ENCODE measurements at places on chromosomes 4 and X.

DNA sequence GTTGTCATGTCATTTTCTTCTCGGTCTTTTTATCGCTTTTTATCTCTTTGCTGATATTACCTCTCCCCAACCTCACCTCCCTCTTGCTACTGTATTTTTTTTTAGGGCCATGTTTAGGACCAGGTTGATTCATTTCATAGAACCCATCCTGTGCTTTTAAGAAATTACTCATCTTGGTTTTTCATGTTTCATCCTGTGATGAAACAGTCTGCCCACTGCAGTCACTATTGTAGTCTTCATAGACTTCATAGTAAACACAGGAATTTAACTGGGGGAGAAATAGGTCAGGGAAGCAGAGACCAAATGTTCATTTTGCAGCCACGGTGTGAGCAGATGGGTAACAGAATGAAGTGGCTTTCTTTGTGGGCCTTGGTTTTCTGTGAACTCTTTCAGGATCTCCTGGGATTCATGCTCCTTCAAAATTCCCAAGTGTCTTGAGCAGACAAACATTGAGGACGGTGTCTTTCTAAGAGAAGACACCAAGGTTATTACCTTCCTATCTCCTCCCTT is 161.8 kb downstream of the NAA11 start:
- DNase-seq = no peak

- DNase-seq = no peak
Measured at GRCh38 chr4:1722551-1723118, 1.3 kb downstream of the TACC3 start.

DNA sequence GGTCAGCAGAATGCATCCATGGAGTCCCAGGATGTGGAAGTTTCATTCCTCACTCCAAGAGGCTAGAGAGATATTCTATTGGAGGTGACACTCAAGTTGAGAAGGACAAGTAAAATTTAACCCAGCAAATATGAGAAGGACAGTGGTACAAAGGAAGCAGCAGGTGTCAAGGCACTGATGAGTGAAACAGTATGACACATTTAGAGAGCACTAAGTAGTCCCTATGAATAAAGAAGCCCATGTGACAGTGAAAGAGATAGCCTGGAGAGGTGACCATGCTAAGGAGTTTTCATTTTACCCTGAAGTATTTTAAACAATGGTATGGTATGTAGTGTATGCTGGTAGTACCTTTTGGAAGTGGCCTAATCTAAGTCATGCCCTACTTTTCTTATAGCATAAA is 9.2 kb downstream of the BMX start:
- DNase-seq = no peak

- DNase-seq = no peak
Measured at GRCh38 chrX:134554291-134554690, 94.3 kb downstream of the HPRT1 start.

DNA sequence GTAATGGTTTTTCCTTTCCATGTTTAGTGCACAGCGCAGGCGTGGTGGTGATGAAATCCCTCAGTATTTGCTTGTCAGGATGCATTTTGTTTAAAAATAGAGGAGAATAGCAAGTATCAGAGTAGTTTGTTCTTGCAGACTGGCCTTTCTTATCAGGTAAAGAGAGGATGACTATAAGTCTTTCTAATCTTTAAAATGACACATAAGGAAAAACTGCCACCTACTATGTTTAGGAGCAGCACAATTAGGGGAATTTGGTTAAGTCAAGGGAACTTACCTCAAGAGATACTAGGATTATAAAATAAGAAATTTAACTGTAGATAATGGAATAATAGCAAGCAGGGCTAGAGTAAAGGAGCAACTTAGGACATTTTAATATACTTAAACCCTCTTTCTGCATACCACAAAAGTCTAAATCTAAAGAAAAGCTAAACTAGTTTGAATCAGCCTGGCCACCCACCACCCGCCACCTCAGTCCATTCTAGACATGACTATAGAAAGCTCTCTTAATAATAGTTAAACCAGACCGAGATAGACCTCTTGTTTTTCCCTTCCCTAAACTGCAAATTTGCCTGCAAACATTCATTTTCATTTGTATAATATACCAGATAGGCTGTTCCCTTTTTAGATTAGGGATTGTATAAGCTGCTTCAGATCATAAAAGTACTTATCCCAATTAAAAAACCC is 62.0 kb downstream of the APOOL start:
- no peak for DNase-seq

- DNase-seq = no peak
Measured at GRCh38 chrX:150268839-150269355, 94.2 kb upstream of the MAMLD1 start.

- no peak for DNase-seq
Measured at GRCh38 chr4:1516881-1517480, 110.7 kb upstream of the NKX1-1 start.

DNA sequence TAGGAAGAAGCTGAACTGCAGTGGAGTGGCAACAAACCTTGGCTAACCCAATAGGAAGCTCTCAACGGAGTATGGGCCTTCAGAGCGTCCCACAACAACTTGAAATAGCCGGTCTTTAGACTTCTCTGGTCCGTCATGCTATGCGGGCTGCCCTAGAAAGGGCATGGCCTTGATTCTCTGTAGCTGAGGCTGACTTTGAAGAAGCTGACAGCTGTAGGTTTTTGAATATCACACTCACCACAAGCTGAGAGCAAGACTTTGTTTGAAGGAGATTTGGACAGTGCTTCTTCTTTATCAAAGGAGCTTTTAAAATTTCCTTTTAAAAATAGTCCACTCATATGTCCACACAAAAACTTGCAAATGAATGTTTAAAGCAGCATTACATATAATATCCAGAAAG is 322.9 kb downstream of the CAMK2D start:
- no peak for DNase-seq

GRCh38 chr4:87423317-87424098 is 1.1 kb downstream of the NUDT9 start:
- DNase-seq = no peak

- DNase-seq = no peak
Measured at GRCh38 chr4:80156410-80156809, 40.9 kb upstream of the PRDM8 start.

- DNase-seq = peak; percentile 41
Measured at GRCh38 chrX:154457491-154458115, 478 bp upstream of the PLXNA3 start.

DNA sequence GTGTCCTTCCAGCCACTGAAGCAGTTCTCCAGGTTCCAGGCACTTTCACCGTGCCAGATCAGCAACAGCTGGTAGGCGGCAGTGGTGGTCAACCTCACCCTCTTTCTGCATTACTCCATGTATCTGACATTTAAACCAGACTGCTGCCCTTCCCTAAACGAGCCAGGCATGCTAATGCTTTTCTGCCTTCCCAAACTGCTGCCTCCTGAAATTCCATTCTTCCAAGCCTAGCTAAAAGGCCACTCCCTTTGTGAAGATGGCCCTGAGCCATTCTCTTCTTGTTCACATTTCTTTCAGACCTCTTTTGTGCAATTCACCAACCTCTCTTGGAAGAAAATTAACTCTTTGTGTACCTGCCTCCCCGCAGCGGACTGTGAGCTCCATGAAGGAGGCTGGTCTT is 73.7 kb downstream of the CHST7 start:
- DNase-seq = no peak

DNA sequence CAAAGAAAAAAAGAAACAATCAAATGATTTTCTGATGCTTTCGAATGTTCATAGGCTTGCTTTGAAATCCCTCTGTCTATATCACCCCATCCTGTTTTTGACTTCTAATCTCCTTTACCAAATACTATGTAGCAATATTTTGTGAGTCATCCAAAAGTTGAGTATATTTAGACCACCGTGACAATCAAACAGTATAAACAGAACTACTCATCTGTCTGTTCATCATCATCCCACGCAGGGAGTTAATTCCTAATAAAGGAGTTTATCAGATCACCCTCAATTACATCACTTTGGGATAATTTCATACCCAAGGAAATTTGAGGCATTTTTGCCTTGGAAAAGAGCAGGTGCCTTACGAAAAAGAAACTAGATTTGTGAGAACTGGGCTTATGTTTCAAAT is 212.9 kb downstream of the CBR4 start:
- no peak for DNase-seq

GRCh38 chrX:134365904-134366303 is 94.1 kb upstream of the HPRT1 start:
- no peak for DNase-seq

GRCh38 chr4:70062000-70062399 is 11.8 kb downstream of the HTN1 start:
- DNase-seq = no peak

- DNase-seq = no peak
Measured at GRCh38 chrX:48589482-48590162, 7.7 kb upstream of the WDR13 start.

DNA sequence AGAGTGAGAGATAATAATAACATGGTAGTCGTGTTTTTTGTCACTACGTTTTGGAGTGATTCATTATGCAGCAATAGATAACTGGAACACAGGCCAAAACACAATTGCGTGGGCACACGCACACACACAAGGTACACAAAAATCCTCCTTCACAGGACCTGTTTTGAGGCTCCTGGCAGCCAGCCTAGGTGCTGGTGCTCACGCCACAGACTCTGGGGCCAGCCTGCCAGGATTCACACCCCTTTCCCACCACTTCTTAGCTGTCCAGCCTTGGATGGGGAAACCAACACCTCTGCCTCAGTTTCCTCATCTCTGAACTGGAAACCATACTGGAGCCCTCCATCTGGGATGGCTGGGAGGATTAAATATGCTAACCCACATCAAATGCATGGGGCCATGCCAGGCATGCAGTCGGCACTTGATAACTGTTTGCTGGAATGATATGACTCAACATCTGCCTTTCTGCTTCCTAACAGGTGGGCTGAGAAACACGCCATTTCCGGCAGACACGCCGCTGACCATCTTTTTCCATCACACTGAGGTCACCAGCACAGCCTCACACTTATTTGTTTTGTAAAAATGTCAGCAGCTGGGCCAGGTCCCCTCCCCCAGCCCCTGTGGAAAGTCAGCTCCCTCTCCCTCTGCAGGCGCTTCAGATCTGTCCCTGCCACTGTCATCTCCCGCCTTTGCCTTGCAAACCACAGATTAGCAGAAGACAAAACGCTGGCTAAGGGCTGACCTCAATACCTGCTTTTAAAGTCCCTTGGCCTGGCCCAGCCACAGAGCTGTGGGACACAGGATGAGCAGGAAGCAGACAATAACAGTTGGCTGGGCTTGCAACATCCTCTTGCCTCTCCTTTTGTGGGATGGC is 237.5 kb downstream of the BCOR start:
- DNase-seq = peak; percentile 66

- no peak for DNase-seq
Measured at GRCh38 chrX:129145385-129145784, 377.9 kb downstream of the SMARCA1 start.

- no peak for DNase-seq
Measured at GRCh38 chr4:70452946-70453345, 19.1 kb upstream of the MUC7 start.

- DNase-seq = no peak
Measured at GRCh38 chr4:156970501-156971164, 966 bp downstream of the PDGFC start.

DNA sequence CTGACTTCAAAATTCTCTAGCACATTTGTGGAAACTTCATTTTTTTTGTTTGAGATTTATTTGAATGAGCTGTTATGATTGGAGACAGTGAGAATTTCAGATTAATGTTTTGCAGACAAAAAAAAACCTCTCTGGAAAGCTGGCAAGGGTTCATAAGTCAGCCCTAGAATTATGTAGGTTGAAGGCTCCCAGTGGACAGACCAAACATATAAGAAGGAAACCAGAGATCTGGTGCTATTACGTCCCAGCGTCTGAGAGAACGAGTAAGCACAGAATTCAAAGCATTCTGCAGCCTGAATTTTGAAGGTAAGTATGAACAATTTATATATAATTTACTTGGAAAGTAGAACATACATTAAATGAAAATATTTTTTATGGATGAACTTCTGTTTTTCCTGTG is at the start of gene AGTR2:
Gene AGTR2 (plus strand): TSS at position 234 of the 400 bp plus-strand sequence. CDS start 1,537 bp downstream, outside the sequence.
- no peak for DNase-seq

- no peak for DNase-seq
Measured at GRCh38 chr4:77194366-77194765, 37.4 kb downstream of the CCNG2 start.

GRCh38 chr4:165992283-165992682 is 119.2 kb downstream of the TLL1 start:
- no peak for DNase-seq

- no peak for DNase-seq
Measured at GRCh38 chr4:128295255-128295654, 7.6 kb upstream of the PGRMC2 start.

GRCh38 chr4:76276813-76277212 is 25.3 kb downstream of the FAM47E start:
- no peak for DNase-seq

GRCh38 chr4:76458825-76459224 is 23.8 kb downstream of the SHROOM3 start:
- no peak for DNase-seq

DNA sequence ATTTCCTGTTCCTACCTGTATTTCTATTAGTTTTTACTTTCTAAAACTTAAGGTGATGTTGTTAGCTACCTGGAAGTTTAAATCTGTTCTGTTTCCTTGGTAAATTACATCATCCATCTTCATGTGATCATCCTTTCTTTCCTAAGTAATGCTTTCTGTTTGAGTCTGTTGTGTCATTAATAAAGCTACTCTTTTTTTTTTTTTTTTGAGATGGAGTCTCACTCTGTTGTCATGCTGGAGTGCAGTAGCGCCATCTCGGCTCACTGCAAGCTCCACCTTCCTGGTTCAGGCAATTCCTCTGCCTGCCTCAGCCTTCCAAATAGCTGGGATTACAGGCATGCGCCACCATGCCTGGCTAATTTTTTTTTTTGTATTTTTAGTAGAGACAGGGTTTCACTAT is 73.3 kb downstream of the FIP1L1 start:
- DNase-seq = no peak

GRCh38 chr4:8847764-8848163 is 23.9 kb downstream of the HMX1 start:
- no peak for DNase-seq

DNA sequence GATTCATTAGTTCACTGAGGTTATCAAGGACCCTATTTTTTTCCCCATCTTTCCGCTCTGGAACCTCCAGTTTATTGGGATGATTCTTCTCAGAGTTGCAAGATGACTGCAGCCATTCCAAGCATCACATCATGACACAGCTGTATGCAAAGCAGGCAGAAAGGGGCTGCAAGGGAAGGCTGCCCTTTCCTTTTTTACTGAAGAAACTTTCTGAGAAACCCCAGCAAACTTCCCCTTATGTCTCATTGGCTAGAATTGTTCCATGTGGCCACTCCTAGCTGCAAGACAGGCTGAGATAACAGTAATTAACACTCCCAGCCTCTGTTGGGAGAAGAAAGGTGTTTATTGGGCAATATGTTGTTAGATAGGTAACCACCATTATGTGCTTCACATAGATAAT is 102.6 kb downstream of the SATL1 start:
- DNase-seq = no peak

DNA sequence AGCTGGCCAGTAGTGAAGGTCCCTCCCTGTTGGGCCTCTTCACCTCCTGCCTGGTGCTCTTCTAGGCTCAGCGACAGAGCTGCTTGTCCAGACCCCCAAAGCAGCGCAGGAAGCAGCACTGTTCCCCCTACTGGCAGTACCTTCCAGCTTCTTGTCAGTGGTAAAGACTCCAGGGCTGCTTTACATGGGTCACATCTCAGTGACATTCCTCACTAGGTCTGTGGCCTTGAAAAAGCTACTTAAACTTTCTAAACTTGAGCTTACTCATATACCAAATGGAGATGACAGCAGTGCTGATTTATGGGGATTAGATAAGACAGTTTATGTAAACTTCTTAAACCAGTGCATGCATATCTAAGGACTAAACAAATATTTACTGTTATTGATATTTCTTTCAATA is 117.3 kb downstream of the FAT4 start:
- DNase-seq = no peak

All from stimulated activated CD4-positive, alpha-beta T cell treated with anti-CD3 and anti-CD28 coated beads, Interleukin-12 subunit alpha, Interleukin-12 subunit beta, amount 100 ng/mL, for 4 hours (primary cell).